Left forelimb (tissue), 1 donor: ENCODE measurements at places on chromosomes 11 and 22.

DNA sequence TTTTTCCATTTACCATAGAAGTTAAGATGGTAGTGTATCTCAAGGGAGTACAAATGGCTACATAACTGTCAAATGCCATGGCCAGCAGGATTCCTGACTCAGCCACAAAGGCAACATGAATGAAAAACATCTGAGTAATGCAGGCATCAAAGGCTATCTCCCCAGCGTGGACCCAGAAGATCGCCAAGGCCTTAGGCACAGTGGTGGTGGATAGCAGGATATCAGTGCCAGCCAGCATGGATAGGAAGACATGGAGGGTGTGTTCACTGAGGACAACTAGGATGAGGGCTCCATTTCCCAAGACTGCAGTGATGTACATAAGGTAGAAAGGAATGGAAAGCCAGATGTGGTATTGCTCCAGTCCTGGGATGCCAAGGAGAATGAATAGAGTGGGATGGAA lies 18.0 kb downstream of the OR52B2 start:
- DNase-seq = no peak

DNA sequence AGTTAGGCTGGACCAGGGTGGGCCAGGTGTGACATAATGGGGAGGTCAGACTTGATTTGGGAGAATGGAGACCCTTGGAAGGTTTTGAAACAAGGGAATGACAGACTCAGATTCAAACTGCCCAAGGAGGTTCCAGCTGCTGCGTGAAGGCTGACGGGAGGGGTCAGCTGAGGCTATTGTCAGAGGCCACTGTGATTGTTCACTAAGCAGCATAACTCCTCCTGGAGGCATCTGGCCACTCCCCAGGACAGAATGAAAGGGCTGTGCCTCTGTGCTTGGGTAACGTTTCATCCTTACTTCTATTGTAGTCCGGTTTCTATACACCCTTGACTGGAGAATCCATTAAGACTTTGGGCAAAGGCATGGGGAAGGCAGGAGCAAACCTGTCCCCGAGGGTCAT lies 126.6 kb downstream of the DSCAML1 start:
- DNase-seq = no peak

DNA sequence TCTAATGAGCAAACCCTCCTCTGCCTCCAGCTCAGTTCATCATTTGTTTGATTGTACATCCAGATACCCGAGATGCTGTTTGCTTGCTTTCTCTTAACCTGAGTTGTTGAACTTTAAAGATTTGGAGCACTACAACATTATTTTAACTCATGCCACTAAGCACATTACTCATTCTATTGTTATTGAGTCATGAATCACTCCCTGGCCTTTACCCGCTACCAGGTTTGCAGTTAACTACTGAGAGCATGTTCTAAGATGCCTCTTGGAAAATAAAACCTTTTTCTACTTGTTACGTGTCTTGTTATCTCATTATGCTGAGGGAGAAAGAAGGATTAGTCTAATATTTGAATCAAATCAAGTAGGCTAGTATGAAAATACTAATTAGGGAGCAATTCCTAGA lies 720.6 kb upstream of the ANO5 start:
- DNase-seq = no peak

DNA sequence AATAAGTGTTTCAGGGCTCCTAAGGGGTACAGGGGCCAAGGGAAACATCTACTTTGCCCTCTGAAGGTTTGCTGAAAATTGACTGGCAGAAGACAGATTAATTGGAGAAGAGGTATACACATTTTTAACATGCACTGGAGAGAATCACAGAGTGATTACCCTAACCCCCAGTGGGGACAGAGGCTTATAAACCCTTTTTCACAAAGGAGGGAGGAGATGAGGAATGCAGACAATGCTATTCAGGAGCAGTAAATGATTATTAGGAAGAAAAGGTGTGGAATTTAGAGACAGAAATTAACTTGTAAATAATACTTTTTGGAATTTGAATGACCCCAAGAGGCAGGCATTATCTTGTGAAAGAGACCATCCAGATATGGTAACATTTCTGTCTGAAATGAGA lies 582.4 kb upstream of the B3GAT1 start:
- no peak for DNase-seq
